ENCODE measurements at places on chromosomes 4 and X.

- no peak for DNase-seq
These were observed 402.7 kb upstream of the INTU start for GRCh38 chr4:127229855-127230608.

DNA sequence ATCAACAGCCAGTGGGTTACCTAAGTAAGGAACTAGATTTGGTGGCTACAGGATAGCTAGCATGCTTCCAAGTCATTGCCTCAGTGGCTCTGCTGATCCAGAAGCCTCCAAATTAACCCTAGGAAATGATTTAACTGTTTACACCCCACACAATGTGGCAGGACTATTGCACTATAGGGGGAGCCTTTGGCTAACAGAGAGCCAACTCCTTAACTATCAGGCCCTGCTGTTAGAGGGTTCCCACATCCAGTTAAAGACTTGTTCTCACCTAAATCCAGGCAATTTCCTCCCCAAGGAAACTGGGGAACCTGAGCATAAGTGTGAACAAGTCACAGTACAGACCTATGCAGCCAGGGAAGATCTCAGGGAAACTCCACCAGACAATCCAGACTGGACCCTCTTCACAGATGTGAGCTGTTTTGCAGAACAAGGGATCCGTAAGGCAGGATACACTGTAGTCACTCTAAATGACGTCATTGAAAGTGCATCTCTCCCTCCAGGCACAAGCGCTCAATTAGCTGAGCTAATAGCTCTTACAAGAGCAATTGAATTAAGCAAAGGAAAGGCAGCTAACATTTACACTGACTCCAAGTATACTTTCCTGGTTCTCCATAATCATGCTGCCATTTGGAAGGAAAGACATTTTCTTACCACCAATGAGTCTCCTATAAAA, 185.3 kb upstream of the SPOCK3 start:
- DNase-seq = no peak

DNA sequence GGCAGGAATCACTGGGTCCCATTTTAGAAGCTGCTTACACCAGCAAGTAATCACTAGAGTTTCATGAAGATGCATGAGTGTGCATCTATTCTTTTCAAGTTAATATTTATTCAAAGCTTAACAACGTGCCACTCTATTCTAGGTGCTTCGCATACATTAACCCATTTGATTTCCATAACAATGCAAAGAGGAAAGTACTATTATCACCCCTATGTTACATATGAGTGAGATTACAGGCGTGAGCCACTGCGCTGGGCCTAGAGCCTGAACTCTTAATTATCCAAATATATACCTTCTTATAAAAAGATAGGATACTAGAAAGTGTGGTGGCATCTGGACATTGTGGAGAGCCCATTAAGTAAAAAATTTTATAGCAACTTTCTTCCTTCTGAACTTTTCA, 65.4 kb downstream of the CXCL13 start:
- DNase-seq = no peak

GRCh38 chr4:6425336-6425735, 47.1 kb downstream of the PPP2R2C start:
- DNase-seq = no peak

DNA sequence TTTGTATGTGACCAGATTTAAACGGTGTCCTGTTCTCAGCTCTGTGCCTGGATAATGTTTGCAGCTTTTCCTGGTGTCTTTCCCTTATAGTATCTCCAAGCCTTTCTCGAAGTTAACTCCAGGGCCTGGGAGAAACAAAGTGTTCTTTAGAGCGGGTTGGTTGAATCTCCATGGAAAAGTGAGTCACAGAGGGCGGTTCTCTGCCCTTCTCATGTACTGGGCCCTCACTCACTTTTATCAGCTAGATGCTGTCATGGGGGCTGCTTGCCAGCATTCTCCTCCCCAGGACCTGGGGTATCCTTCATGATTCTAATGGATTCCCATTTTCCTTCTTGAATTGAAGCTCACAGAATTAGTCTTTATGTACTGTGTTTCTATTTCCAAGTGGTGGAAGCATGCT, 46.1 kb upstream of the MAGEC2 start:
- DNase-seq = no peak

GRCh38 chr4:158799856-158800255, 31.0 kb downstream of the FNIP2 start:
- no peak for DNase-seq

GRCh38 chr4:5052204-5052702, 973 bp downstream of the STK32B start:
- no peak for DNase-seq

- DNase-seq = no peak
These were observed 22.3 kb upstream of the CLOCK start for GRCh38 chr4:55568905-55569504.

- DNase-seq = no peak
These were observed 186.8 kb downstream of the TMA16 start for GRCh38 chr4:163681208-163681821.

DNA sequence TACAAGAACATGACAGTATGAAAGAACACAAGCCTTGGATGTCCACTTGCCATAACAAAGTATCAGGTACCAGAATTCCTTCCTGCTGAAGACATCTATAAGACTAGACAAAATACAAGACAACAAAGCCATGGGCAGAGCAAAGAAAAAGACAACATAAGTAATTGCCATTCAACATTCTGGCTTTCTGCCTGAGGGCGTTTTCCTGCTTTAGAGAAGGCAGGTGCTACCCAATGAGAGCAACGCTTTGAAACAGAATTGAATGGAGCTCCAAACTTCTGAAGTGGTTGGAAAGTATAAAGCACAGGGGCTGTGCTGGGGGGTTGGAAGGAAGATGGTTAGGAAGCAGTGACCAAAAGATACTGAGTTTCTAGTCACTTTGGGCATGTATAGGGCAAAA, 30.1 kb downstream of the PDE5A start:
- DNase-seq = no peak

DNA sequence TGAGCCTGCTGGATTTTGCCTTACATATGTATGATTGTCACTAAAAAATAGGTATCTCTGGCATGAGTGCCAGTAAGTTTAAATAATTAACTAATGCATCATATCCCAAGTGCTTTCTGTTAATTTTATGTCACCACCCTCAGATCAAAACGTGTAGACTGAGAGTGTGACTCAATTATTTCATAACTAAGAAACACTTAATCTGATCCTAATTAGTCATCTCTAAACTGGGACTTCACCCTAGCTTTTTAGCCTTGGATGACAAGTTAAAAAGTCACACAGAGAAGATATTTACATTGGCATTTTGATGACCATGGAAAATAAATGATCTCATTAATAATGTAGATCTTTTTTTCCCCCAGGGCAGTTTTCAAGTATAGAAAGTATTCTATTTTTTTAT, 23.1 kb upstream of the SLC6A14 start:
- DNase-seq = no peak

GRCh38 chr4:138414202-138414601, 172.1 kb upstream of the SLC7A11 start:
- no peak for DNase-seq

DNA sequence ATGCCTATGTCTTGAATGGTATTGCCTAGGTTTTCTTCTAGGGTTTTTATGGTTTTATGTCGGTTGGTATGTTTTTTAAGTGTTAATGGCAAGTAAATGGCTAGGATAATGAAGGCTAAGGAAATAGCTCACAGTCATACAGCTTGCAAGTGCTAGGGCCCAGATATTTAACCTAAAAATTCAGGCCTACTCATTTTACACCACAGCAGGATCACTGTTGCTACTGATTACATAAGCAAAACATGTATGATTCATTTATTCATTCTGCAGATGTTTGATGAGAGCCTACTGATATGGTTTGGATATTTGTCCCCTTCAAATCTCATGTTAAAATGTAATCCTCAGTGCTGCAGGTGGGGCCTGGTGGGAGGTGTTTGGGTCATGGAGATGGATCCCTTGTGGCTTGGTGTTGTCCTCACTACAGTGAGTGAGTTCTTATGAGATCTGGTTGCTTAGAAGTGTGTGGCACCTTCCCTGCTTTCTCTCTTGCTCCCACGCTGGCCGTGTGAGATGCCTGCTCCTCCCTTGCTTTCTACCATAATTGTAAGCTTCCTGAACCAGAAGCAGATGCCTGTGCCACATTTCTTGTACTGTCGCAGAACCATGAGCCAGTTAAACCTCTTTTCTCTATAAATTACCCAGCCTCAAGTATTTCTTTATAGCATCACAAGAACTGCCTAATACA, 175.5 kb downstream of the MAPK10 start:
- no peak for DNase-seq

- DNase-seq = no peak
These were observed 639.8 kb upstream of the DIPK2B start for GRCh38 chrX:45840411-45840950.

- DNase-seq = no peak
These were observed 69.6 kb upstream of the APOOL start for GRCh38 chrX:84933956-84934556.

DNA sequence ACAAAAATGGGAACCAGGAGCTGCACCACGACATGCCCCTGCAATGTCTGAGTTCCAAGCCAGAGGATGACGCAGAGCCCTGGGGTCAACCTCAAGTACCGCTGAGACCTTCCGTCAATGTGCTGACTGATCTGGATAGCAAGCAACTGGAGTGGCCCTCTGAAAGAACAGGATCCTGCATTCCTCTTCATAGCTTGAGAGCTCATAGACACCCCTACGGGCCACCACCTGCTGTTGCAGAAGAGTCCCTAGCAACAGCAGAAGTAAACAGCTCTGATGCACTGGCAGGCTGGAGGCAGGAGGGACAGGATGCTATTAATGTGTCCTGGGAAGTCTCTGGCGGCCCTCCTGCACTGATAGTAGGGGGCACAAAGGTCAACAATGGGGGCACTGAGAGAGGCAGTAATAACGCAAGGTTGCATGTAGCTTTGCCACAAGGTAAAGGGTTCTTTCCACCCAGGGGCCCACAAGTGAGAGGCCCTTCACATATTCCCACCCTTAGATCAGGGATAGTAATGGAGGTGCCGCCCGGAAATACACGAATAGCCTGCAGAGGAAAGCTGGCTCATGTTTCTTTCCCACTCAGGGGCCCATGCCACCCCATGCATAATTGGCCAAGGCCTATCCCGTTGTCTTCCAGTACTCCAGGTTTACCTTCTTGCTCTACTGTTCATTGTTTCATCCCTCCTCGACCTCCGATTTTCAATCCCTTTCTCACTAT, 1.3 kb downstream of the PRR32 start:
- DNase-seq = no peak

DNA sequence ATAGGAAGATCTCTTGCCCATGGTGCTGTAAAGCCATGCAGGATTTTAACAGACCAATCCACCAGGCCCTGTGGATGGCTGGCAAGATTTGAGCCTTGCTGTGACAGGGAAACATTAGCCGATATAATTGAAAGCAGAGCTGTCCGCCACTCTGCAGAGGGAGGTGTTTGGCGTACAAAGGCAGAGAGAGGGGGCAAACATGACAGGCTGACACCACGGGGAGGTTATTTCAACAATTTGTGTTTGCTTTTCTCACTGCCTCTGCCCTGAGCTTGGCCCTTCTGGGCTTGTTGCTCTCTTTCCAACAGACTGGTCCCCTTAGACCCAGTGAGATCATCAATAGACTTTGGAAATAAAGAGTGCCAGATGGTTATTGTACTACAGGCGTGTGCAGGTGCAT, 59.4 kb downstream of the CLNK start:
- no peak for DNase-seq

- no peak for DNase-seq
These were observed 701 bp upstream of the BCOR start for GRCh38 chrX:40098264-40099054.

DNA sequence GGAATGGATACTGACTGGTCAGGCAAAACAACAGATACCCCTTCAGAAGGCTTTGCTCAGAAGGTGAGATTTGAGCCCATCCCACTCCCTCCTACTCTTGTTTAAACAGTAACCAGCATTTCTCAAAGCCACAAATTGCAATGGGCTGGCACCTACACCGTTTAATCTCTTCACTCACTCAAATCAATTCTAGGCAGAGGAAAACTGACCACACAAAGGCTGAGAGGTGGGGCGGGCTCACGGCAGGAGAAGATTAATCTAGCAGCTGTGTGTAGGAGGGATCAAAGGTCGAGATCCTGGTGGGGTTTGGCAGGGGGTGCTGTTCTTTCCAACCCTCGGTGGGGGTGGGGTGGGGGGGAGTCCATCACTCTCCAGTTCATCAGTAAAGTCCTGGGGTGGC, 622.4 kb downstream of the BCOR start:
- no peak for DNase-seq

DNA sequence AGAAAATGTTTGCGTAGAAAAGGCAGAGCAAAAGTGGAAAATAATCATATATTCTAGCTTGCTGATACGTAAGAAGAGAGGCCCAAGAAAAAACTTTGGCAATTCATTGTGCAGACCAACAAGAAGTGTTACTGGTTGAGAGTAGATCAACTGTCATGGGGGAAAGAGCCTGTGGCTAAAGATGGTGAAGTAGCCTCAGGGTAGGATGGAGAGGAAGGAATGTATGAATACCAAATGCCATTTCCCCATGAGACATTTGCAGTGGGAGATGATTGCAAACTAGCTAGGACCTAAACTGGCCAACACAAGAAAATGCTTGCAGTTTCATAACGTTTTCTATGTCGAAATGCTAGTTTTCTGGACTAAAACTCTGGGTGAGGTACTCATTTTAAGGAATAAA, 47.7 kb upstream of the ADGRL3 start:
- DNase-seq = no peak

DNA sequence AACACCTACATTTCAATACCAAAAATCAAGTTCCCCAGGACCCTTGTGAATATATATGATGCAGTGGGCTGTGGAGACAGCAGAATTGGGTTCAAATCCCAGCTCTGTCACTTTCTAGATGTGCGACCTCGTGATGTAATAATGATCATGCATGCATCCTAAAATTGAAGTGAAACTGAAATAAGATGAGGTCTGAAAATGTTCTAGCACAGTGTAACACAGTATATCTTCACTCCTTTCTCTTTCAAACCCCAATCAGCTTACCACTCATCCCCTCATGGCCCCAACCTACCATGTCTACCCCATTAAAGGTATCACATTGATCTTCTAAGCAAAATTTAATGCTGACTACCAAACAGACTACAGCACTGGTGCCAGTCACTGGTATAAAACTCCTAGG, 69.9 kb upstream of the BRS3 start:
- no peak for DNase-seq

DNA sequence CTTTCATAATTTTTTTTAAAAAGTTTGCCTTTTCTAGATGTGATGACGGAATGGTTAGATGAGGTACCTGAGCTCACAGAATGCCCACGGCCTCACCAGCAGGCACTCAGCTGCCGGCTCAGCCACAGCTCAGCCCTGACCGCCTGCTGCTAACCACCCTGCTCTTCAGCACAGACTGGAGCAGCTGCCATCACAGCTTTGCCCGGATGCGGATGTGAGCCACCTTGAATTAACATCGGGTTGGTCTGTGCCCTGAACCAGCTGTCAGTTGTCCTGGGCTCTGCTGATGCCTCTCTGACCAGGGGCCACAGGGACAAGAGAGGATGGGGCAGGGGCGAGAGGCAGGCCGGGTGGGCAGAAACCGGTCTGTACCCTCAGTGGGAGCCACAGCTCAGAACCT, 93.3 kb downstream of the HMX1 start:
- DNase-seq = no peak

- no peak for DNase-seq
These were observed 348.0 kb upstream of the POU3F4 start for GRCh38 chrX:83160096-83160495.

All from type B pancreatic cell (in vitro differentiated cells).